ENCODE measurements at places on chromosomes 7 and 10.

DNA sequence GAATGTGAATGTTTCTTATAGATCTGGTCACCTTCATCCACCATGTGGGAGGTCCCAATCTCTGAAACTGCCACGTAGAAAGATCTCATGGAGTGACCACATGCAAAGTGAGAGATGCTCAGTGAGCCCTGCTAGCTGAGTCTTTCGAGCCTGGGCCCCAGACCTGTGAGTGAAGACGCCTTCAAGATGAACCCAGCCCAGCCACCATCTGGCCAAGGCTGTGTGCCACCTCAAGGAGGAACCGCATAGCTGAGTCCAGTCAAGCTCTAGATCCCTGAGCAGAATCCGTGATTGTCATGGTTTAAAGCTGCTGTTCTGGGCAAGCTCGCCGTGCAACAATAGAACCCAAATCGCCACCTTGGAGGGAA, 20.2 kb upstream of the PPIF start:
- DNase-seq: no peak

- DNase-seq: no peak
Observed at GRCh38 chr10:126955396-126955795, 50.2 kb downstream of the DOCK1 start.

DNA sequence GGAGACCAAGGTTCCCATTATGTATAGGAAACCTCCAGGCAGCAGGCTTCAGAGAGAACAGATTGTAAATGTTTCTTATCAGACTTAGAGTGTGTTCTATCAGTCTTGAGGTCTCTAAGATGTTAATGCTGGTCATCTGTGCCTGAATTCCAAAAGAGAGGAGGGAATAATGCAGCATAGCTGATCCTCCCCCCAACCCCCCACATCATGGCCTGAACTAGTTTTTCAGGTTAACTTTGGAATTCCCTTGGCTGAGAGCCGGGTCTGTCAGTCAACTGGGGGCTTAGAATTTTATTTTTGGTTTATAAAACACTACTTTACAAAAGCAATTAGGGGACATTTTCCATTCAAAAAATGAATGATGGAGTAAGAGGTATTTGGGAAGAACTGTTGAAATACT, 184.3 kb downstream of the NEBL start:
- DNase-seq: no peak

GRCh38 chr10:5964736-5965135, 12.6 kb downstream of the IL15RA start:
- DNase-seq: no peak

GRCh38 chr10:20406281-20407104, 490.6 kb downstream of the NEBL start:
- no peak for DNase-seq

GRCh38 chr7:142443216-142444010, 185.6 kb upstream of the PRSS58 start:
- no peak for DNase-seq

GRCh38 chr7:12360948-12361347, 42.7 kb downstream of the VWDE start:
- no peak for DNase-seq

DNA sequence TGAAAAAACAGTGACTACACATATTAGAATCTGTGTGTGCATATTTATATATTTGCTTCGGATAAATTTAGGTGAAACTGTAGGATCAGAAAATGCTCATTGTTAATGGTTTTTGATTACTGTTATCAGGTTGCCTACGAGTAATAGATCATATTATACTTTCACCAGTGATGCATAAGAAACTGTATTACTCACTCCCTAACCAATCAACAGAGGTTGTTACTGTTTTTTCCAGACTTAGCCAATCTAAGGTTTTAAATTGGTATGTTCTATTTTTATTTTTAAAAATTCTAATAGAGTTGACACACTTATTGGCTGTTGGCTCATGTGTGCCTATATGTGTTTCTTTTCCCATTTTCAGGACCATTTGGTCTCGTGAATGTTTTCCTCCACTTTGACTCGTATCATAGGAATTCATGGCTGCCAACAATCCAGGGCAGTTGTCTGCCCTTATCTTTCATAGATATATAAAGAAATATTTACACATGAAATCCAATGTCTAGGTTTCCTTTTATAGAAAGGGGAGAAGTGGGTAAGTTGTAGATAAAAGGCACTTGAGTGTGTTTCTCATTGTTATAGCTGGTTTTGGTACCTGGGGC, 59.2 kb downstream of the ANLN start:
- DNase-seq: no peak

- DNase-seq: no peak
Observed at GRCh38 chr7:52249741-52250140, 785.7 kb upstream of the POM121L12 start.

- DNase-seq: no peak
Observed at GRCh38 chr10:37700886-37701780, 156.3 kb downstream of the ZNF248 start.

DNA sequence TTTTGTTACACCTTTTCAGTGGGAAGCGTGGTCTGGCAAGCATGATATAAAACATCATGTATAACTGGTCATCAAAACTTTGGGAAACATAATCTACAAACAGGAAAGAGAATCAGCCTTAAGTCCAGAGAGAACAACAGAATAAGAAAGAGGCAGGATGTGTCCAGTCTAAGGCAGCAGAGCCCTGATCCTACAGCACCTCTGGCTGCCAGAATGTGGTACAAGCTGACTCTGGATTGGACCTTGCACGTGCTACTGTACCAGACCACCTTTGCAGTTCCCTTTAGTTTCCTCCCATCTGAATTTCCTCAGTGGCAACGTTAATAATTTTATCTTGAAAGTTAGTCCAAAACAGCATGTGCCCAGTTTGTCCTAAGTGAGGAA, 824.6 kb upstream of the IGFBP3 start:
- no peak for DNase-seq

GRCh38 chr7:24133691-24134090, 150.3 kb upstream of the NPY start:
- DNase-seq: no peak

DNA sequence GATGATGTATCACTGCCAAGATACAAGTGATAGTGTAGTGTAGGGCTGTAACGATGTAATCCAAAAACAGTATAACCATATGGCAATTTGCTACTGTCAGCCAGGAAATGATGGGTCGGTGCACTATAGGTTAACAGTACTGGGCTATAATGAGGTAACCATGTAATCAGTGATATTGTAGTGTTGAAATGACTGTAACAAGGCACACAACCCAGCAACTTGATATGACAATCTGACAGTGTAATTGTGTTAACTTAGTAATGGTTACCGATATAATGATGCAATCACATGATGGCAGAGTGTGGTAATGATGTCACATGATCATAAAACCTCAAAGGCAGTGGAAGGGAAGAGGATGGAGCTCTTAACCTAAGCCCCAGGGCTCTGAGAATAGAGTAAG, 73.8 kb upstream of the SLF2 start:
- no peak for DNase-seq

- DNase-seq: no peak
Observed at GRCh38 chr10:1605999-1606940, 131.1 kb downstream of the ADARB2 start.

- DNase-seq: peak; percentile 71
Observed at GRCh38 chr10:71708301-71708703, 11.3 kb downstream of the C10orf105 start.

GRCh38 chr7:602341-603141, 82.9 kb upstream of the PDGFA start:
- DNase-seq: no peak

DNA sequence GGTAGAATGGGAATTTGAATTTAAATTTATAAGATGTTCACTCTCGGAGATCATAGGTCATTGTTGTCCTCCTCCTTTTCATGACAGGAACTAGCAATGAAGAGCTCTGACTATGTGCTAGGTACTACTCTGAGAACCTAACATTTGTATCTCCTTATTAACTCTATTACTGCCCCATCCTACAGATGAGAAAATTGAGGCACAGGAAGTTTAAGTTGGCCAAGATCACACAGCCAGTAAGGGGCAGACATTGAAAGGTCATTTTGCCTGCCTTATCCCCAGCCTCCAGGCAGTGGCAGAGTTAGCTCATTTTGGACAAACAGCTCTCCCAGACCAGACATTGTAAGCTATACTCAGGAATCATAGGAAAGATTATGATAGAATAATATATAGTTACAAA, 6.0 kb downstream of the SRGN start:
- peak; percentile 15 for DNase-seq

- no peak for DNase-seq
Observed at GRCh38 chr7:129136887-129137642, 7.4 kb upstream of the TSPAN33 start.

DNA sequence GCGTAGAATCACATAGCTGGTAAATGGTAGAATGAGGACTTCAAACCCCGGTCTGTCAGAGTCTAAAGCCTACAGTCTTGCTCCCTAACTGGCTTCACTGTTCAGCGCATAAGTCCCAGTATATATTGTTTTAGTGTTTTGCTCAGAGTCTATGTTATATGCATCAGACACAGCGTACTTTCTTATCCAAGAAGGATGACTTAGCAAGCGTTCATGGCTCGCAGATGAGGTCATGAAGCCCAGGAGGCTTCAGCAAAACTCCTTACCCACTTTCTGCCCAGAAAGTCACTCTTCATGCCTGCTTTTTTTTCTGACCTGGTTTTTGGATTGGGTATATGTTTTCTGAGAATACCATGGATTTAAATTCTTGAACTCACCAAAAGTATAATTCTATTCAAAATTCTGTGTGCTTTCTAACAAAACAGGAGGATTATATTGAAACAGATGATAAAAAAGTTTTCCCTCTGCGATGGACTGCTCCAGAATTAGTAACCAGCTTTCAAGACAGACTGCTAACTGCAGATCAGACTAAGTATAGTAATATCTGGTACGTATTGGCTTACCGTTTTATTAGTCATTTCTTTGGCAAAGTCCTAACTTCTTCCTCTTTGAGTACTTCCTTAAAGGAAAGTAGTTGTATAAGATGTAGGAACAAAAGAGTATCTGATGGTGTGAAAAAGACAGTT, 24.6 kb upstream of the BHLHA15 start:
- peak; percentile 41 for DNase-seq

GRCh38 chr10:92177546-92177945, 113.3 kb downstream of the CPEB3 start:
- DNase-seq: no peak

All from GM03348 (cell line).